Karpas-422 (cell line): ENCODE measurements at places on chromosomes 1 and 21.

DNA sequence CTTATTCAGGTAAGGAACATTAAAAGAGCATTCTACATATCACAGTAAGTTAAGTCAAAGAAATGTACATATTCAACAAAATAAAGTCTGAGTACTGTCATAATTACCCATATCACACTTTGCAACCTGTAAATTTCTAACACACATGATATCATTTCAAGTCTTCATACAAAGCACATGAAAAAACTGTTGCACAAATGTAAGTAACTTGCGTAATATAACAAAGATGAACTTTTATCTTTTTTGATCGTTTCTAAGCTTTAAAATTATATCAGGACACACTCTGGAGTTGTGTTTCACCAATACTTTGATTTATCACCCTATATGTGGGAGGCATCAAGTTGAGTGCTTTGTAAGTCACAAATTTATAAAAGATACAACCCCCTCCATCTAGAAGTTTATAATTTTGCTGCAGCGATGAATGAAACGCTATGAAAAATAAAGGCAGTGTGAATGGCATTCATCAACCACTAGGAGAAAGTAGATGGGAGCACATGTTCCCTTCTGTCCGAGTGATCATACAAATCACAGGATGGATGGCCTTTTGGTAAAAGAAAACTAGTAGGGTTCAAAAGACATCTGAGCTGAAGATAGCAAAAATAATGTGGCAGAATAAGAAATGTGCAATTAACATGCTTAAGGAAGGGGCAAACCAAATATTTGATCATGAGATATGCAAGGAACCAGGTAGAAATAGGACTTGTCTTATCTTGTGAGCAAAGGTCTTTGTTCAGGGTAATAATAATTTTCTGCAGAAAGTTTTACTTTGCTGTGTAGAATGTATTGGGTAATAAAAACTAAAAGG is 27.5 kb downstream of the NRIP1 start:
- H3K36me3 ChIP-seq: no peaks in the 10 kb centered on the region
- H3K27me3 ChIP-seq: no peaks in the 10 kb centered on the region
- no peaks in the 10 kb centered on the region for H3K4me1 ChIP-seq
- H3K4me3 ChIP-seq: no peak overlapping the region
- no peak for DNase-seq

GRCh38 chr1:2137257-2138121 is 57.1 kb downstream of the FAAP20 start:
- no peak overlapping the region for H3K27ac ChIP-seq
- no peaks in the 10 kb centered on the region for H3K4me1 ChIP-seq
- DNase-seq: no peak
- no peak overlapping the region for H3K4me3 ChIP-seq
- H3K27me3 ChIP-seq: no peaks in the 10 kb centered on the region

GRCh38 chr1:196723325-196724185 is 51.1 kb upstream of the CFHR3 start:
- no peaks in the 10 kb centered on the region for H3K27me3 ChIP-seq
- no peaks in the 10 kb centered on the region for H3K36me3 ChIP-seq
- no peak overlapping the region for H3K27ac ChIP-seq
- peak; percentile 91 for DNase-seq
- no peaks in the 10 kb centered on the region for H3K4me1 ChIP-seq
- H3K4me3 ChIP-seq: no peak overlapping the region

DNA sequence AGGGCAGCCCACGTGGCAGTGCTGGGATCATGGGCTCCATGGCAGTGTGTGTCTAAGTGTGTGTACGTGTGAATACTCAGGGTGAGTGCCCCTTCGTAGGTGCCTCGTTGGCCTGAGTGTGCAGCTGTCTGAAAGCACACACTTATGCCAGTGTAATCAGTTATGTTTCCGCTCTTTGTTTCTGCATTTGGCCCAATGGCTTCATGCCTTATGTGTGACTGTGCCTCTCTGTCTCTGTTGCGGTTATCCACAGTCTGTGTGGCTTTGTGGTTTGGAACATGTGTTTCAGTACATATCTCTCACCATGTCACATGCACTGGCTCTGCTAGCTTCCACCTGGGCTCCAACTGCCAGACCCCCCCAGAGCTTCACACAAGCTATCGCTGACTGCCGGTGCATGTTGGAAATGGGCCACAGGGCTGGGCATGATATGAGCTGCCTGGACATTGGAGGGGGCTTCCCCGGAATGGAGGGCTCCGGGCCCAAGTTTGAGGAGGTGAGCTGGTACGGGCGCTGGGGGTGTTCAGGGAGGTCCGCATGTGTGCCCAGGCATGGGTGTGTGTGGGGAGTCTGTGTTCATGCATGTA is 70.3 kb upstream of the TINAGL1 start:
- H3K4me1 ChIP-seq: no peaks in the 10 kb centered on the region
- no peaks in the 10 kb centered on the region for H3K27me3 ChIP-seq
- no peak overlapping the region for H3K27ac ChIP-seq

DNA sequence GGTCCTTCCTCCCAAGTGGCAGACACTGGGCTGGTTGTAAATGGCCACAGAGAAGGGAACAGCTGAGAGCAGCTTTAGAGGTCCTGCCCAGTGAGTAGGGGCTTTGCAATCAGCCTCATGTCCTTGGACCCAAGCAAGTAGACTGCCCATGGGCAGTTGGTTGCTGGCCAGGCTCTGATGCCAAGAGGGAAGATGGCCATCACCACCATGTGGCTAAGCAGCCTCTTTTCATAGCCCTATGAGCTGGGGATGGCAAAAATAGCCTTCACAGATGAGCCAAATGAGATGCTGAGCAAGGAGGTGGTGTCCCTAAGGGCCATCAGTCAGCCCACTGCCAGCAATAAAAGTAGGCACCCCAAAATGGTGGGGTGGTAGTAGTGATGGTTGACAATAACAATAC is 3.2 kb downstream of the DISP3 start:
- H3K36me3 ChIP-seq: no peaks in the 10 kb centered on the region
- H3K27ac ChIP-seq: no peak overlapping the region
- no peak for DNase-seq
- H3K4me3 ChIP-seq: no peak overlapping the region
- no peaks in the 10 kb centered on the region for H3K27me3 ChIP-seq

DNA sequence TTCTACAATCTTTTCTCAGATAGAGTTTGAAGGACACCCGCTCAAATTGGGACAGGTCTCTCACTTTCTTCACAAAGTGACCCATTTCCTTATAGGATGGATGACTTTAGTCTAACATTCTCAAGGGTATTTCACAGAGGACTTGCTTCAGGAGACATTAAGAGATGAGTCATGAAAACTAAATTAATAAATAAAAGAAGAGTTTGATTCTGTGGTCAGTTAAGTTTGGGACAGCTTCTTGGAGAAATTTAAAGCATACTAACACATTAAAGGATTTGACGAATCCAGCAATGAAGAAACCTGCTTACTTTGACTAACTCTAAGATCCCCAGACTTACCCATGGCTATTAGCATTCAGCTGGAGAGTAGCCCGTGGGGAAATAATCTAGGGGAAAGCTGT is 95.6 kb upstream of the RAB3GAP2 start:
- no peaks in the 10 kb centered on the region for H3K27me3 ChIP-seq
- no peak overlapping the region for H3K4me3 ChIP-seq
- H3K36me3 ChIP-seq: no peaks in the 10 kb centered on the region
- H3K4me1 ChIP-seq: no peaks in the 10 kb centered on the region

DNA sequence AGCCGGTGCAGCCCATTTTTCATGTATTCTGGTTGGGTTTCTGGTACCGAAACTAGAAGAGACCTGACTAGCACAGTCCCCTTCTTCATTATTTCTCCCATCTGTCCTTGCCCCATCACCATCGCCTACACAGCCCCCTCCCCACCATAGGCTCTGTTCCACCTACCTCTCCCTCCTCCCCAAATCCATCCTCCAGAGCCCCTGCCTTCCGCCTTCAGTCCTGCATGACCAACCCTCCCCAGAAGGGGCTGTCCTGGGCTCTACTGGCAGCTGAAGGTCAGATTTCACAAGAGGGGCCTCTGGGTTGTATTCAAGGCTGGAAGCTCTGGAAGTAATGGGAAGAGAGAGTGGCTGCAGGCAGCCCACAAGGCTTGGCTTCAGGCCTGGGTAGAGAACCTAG is 55.2 kb downstream of the SDC3 start:
- H3K4me3 ChIP-seq: no peak overlapping the region
- peaks cover 17% of the 10 kb centered on the region for H3K4me1 ChIP-seq
- H3K27ac ChIP-seq: no peak overlapping the region
- DNase-seq: no peak

DNA sequence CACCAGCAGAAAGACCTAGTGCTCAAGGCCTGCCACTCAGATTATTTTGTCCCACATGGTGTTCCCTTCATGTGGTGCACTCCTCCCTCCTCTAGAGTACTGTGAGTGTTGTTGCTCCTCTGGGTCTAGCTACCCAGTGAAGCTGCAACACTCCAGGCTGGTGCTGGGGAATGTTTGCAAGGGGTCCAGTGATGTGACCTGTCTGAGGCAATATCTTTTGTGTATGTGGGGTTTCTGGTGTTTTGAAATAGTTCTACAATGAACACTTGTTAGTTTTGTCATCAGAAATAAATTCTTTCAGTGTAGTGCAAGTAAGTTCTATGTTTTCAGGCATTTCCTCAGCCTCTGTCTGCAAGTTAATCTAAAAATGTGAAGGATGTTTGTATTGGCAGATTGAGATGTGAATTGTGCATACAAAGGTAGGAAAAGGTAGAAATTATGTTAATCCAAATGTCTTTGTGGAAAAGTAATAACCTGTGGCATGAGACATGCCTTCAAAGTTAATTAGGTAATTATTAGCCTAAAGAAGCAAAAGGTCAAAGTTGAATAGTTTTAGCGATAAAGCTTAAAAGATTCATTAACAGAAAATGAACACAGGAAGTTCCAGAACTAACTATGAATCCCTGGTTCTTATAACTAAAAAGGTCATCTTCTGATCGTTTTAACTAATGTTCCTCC is 616.8 kb downstream of the LTN1 start:
- DNase-seq: no peak
- H3K27ac ChIP-seq: no peak overlapping the region
- H3K27me3 ChIP-seq: no peaks in the 10 kb centered on the region

GRCh38 chr1:231699784-231700183 is 73.2 kb downstream of the DISC1 start:
- H3K4me1 ChIP-seq: no peaks in the 10 kb centered on the region
- no peak for DNase-seq
- H3K27ac ChIP-seq: no peak overlapping the region
- H3K4me3 ChIP-seq: no peak overlapping the region

DNA sequence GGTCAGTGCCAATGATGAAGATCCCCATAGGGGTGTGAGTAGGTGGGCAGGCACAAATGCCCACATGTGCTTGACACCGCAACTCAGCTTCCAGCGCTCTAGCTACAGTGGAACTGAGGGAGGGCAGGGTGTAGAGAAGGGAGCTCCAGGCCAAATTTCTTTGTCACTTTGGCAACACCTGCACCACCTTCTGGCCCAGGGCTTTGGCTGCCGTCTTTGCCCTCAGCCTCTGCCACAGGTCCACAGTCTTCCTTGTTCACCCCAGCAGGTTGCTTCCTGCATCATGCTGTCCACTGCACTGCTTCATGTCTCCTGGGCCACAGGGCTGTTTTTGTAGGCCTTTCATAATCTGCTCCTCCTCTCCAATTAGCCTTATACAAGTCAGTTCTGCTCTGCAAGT is 20.4 kb upstream of the FMOD start:
- no peak overlapping the region for H3K27ac ChIP-seq
- no peaks in the 10 kb centered on the region for H3K27me3 ChIP-seq
- H3K4me3 ChIP-seq: no peak overlapping the region
- peak; percentile 35 for DNase-seq
- no peaks in the 10 kb centered on the region for H3K36me3 ChIP-seq

DNA sequence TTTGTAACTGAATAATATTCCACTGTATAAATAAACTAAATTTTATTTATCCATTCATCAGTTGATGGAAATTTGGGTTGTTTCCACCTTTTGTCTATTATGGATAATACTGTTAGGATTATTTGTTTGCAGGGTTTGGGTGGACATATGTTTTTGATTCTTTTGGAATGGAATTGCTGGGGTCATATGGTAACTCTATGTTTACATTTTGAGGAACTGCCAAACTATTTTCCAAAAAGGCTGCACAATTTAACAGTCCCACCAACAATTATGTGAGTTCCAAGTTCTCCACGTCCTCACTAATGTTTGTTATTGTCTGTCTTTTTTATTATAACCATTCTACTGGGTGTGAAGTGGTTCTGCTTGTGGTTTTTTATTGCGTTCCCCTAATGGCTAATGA is 4.3 kb upstream of the SERBP1 start:
- H3K4me3 ChIP-seq: no peak overlapping the region
- no peak for DNase-seq

- peaks cover 8% of the 10 kb centered on the region for H3K4me1 ChIP-seq
- no peak overlapping the region for H3K4me3 ChIP-seq
- peaks cover 43% of the 10 kb centered on the region; the same call in 1 of the 2 replicates for H3K36me3 ChIP-seq
- H3K27me3 ChIP-seq: no peaks in the 10 kb centered on the region
Measured at GRCh38 chr1:108750476-108751181, 4.2 kb downstream of the STXBP3 start.
